Left renal pelvis (tissue), 4 donors: ENCODE measurements at places on chromosomes 11 and 22. TPM values are rescaled to one million over a fixed set of nuclear protein-coding genes. Genes with fewer than 3 reads are reported as not detected.

GRCh38 chr11:65431451-65432099 lies 9.0 kb downstream of the NEAT1 start:
- DNase-seq = no peak

C11orf86 gene
- polyA plus RNA-seq = not detected

DNA sequence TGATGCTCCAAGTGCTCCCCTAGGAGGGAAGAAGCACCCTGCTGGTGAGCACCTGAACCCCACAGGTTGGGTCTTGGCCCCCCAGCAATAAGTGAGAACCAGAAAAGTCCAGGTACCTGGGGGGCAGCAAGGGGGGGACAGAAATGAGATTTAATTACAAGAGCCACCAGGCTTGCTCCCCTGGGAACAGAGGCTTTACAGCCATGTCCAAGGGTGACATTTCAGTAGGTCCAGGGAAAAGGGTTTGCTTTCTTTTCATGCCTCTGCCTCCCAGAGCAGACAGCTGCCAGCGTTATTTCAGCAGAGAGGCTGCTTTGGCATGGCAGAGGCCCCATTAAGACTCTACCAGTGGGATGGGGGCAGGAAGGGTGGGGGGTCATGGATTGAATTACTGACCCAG lies 437.7 kb downstream of the BUD13 start:
- DNase-seq = no peak

- no peak for DNase-seq
Measured at GRCh38 chr11:96878299-96879051, 488.7 kb downstream of the JRKL start.

OR51B4 gene
- not detected for polyA plus RNA-seq

DNA sequence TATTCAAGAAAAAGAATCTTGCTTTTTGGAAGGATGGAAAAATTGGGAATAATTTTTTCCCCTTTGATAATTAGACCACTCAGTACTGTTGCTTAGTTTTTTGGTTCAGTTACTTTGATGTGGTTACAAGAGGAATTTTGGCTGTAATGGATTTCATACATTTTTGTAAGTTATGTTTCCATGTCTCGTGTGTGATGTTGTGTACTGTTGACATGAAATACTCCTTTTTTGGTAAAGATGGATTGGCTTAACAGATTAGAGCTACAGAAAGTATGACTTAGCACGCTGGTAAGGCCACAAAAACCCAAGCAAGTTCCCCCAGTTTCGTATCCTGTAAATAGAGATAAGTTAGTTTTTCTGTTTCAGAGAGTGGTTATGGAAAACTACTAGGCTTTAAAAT lies 11.9 kb downstream of the TBCEL start:
- no peak for DNase-seq

- DNase-seq = no peak
Measured at GRCh38 chr22:47201186-47201995, 438.9 kb downstream of the TBC1D22A start.

- no peak for DNase-seq
Measured at GRCh38 chr11:64351136-64351631, 7.8 kb upstream of the RPS6KA4 start.

RIBC2 gene
- polyA plus RNA-seq = 7.5 TPM

UPB1 gene
- 0.88 TPM for polyA plus RNA-seq

DNA sequence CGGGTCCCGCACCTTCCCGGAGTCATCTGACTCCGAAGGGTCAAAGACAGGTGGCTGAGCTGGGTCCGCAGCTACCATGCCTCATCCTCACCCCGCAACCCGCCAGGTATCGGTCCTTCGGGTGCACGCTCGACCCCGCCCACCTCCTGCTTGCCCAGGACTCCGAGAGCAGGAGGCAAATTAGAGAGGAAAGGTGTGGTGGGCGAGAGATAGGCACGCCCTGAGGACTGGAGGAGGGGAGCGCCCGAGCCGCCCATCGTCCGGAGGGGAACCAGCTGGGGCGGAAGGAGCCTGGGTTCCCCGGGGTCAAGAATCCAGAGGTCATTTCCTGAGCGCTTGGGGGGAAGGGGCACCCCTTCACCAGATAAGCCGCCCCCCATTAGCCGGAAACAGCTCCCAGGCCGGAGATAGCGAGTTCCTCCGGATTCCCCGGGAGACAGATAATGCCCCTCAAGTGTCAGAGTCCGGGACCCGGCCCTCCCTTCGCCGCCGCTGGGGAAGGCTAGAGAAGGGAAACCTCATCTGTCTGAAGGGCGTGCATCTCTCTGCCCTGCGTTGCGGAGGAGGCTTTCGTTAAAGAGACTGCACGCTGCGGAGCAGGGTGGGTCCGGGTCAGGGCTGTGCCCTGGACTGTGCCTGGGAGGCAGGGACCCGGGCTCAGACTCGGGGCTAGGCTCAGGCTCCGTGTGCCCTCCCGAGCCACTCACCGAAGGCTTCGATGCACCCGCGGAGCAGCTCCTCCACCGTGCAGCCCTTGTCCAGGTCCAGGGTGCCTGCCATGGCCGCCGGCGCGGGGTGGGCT lies 1.7 kb downstream of the RASGRP2 start:
- no peak for DNase-seq

PTPN5 gene
- polyA plus RNA-seq = 0.70 TPM

- DNase-seq = no peak
Measured at GRCh38 chr11:911890-912219, 1.2 kb upstream of the CHID1 start.

DNA sequence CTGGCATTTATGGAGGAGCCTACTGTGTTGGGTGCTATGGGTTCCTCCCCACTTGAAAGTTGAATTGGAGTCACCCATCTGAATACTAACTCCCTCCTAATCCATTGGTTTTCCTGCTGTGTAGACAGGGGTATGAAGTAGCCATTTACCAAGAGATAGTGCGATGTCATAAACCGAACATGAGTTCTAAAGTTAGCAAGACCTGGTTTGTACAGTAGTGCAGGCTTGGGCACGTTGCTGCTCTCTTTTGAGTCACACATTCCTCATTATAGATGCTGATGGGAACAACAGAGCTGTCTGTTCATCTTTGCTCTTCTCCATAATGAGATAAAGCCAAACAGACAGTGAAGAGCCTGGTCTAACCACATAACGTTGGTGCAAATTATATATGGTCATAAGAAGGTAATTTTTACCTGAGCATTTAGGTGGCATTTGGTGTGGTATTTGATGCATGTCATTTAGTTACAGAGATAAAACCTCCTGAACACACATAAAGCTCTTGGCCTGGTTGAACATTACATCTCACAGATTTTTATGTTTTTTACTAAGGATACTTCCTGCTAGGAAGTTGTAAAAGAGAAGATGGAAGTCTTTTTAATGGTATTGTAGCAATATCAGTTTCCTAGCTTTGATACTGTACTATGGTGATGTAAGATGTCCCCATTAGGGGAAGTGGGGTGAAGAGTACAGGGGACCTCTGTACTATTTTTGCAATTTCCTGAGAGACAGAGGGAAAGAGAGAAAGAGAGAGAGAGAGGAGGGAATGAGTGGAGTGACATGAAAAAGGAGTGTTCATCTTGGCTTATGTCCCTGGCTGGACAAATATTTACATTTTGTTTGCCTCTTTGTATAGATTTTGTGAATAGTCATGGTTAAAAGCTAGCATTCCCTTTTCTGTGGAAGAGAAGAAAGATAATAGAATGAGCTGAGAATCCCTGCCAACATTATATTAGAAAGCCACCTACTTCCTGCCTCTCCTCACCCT lies 27.9 kb downstream of the GRAP2 start:
- DNase-seq = no peak

DNA sequence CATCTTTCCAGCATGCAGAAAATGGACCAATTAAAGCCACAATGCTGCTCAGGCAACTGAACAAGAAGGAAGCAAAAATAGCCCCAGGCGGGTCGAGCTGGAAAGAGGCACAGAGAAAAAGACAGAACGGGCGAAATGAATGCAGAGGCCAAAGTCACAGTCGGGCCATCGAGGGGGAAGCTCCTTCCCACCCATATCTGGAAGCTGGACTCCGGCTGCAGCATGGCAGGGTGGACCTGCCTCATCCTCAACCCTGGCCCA lies 58.6 kb upstream of the PRDM11 start:
- no peak for DNase-seq

DNA sequence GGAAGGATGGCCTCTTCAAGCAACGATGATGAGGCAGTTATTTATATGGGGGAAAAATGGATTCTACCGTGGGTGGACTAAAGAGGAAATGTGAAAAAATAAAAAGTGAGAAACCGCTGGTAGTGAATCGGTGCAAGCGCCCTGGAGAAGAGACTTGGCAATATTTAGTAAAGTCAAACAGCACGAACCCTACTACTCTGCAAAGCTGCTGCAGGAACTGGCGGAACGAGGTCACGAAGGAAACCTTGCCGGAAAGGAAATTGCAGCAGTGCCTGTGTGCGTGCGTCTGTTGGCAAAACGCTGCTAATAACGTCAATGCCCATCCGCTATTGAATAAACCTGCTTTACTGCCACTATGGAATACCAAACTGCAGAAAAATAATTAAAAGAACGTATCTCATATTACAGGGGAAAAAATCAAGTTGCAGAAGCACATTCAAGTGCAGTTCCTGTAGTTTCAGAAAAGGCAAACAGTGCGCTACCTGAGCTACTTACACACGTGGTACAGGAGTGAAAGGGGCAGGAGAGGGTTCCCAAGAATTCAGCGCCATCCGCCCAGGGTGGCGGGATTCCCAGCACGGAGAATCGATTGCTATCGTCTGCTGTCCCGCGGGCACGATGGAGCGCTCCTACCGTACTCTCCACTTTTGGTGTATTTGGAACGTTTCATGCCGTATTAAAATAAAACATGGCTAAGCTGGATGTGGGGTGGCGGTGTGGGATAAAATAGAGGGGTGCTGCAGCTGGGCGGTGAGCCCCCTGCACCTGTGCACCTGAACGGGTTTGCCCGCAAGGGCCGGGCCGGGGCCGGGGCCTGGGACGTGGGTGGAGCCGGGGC lies 585 bp upstream of the NADSYN1 start:
- no peak for DNase-seq

DNA sequence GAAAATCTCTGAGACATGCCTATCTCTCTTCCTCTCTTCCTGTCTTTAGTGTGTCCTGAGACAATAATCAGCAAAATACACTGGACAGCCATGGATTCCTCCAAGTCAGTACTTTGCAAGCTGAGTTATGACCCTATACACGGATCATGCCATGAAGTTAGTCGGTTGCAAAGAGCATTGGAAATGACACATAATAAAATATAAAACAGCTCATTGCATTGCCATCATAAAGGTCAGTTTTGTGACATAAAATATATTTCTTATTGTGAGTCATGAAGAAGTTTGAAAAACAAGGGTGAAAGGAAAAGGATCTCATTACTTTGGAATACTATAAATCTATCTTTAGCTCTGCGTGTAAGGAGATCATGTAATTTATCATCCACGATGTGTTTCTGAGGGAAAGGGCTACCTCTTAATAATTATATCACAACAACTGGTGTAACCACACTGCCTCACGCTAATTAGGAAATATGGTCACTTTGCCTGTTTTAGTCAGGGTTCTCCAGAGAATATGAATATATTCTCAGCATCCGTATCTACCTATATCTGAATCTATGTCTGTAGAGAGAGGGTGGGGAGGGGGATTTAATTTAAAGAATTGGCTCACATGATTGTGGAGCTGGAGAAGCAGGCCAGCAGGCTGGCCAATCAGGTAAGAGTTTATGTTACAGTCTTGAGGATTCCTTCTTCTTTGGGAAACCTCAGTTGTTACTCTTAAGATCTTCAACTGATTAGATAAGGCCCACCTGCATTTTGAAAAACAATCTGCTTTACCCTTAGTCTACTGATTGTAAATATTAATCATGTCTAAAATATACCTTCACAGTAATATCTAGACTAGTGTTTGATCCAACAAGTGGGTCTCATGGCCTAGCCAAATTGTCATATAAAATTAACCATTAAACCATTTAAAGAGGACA lies 198.8 kb downstream of the FAT3 start:
- no peak for DNase-seq

SUSD2 gene
- 13.1 TPM for polyA plus RNA-seq

- DNase-seq = peak; percentile 48
Measured at GRCh38 chr22:44080936-44081861, 57.1 kb downstream of the PARVB start.

DNA sequence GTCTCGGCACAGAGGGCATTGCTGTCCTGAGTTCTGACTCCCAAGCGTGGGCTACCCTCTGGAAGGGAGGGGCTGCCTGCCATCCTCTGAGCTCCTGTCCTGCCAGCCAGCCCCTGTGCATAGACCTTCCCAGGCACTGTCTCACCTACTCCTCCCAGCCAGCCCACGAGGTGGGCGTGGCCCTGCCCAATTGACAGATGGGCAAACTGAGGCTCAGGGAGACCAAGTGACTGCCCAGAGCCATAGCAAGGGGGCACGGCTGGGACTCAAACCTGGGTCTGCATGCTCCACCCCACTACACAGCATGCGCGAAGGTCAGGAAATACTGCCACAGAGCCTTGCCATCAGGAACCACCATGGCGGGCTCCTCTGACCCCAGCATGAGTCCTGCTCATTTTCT lies 29.4 kb upstream of the PRR5 start:
- no peak for DNase-seq

TSSC4 gene
- polyA plus RNA-seq = 34.9 TPM

DNA sequence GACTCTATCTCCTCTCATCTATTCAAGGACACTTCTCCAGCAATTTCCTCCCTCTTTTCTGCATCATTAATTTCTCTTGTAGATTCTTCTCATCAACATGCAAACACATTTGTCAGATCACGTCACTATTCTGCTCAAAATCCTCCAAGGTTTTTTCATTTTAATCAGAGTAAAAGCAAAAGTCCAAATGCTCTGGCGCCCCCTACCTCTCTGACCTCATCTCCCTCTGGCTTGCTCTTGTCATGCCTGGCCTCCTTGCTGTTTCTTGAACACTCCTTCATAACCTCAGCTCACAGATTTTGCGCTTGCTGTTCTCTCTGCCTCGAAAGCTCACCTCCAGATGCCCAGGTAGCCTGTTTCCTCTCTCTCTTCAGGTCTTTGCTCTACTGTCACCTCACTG lies 22.4 kb downstream of the RTCB start:
- DNase-seq = no peak

GRCh38 chr11:117435326-117435725 lies 107.7 kb downstream of the CEP164 start:
- DNase-seq = no peak

DNA sequence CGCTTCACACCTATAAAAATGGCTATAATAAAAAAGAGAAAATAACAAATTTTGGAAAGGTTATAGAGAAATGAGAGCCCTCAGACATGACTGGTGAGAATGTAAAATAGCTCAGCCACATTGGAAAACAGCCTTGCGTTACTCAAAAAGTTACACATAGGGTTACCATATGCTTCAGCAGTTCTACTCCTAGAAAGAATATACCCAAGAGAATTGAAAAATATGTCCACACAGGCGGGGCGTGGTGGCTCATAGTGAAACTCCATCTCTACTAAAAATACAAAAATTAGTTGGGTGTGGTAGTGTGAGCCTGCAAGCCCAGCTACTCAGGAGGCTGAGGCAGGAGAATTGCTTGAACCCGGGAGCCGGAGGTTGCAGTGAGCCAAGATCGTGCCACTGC lies 7.6 kb upstream of the JHY start:
- DNase-seq = no peak

MRGPRX4 gene
- not detected for polyA plus RNA-seq

- no peak for DNase-seq
Measured at GRCh38 chr11:79481795-79482194, 41.0 kb upstream of the TENM4 start.

SCUBE1 gene
- 42.2 TPM for polyA plus RNA-seq

DDX10 gene
- polyA plus RNA-seq = 70.2 TPM

ADAMTS15 gene
- polyA plus RNA-seq = 41.4 TPM
